Tracheal epithelial cell (primary cell): ENCODE measurements at places on chromosomes 3 and 15. TPM values are rescaled to one million over a fixed set of nuclear protein-coding genes. Genes with fewer than 3 reads are reported as not detected.

ALDH1A2 gene
- total RNA-seq: 0.64 and 2.7 TPM in 2 replicates

ARRDC4 gene
- total RNA-seq: 7.7 and 16.4 TPM in 2 replicates

GOLGA8R gene
- total RNA-seq: 0.24 and 1.5 TPM in 2 replicates

PTPRG gene
- total RNA-seq: 14.7 and 17.1 TPM in 2 replicates

PLOD2 gene
- total RNA-seq: 24.9 and 152 TPM in 2 replicates

ARGFX gene
- total RNA-seq: not detected in 2 replicates

SNTN gene
- total RNA-seq: not detected in 2 replicates

POLQ gene
- total RNA-seq: 1.4 and 5.5 TPM in 2 replicates

LYSMD2 gene
- 9.6 and 13.9 TPM in 2 replicates for total RNA-seq
